T-cell (primary cell): ENCODE measurements at places on chromosomes 1 and 21.

DNA sequence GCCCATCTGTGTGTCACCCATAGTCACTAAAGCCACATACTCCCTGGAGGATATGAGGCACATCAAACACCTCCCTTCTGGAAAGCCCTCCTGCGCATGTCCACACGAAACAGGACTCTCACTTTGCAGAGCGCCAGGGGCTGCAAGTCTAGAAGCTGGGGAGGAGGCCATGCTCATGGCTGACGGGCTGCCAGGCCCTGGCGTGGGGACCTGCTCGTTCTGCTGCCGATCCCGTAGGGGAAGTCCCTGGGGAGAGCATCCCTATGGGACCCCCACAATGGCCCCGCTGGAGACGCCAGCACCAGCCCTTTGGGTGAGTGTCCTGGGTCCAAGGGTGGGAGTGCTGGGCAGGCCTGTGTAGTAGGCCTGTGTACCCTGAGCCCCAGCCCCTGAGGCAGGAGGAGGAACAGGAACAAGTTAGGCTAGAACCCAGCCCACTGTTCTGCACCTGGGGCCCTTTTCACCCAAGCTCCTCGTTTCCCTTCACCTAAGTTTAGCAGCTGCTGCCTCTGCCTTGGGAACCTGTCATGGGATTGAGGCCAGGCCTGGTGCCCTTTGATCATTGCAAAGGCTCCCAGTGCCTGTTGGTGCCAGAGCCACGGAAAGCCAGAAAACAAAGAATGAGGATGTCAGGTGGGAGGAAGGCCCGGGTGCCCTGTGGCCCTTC lies 9.9 kb downstream of the FAM3B start:
- H3K27ac ChIP-seq, result no peak overlapping the region
- no peak for DNase-seq
- no peaks in the 10 kb centered on the region for H3K27me3 ChIP-seq
- no peaks in the 10 kb centered on the region for H3K36me3 ChIP-seq

- no peak for DNase-seq
- peaks cover 3% of the 10 kb centered on the region for H3K27me3 ChIP-seq
- H3K36me3 ChIP-seq, result no peaks in the 10 kb centered on the region
- no peaks in the 10 kb centered on the region for H3K4me1 ChIP-seq
- H3K27ac ChIP-seq, result no peak overlapping the region
- no peak overlapping the region for H3K4me3 ChIP-seq
Measured at GRCh38 chr1:88168126-88168525, 515.9 kb upstream of the PKN2 start.

DNA sequence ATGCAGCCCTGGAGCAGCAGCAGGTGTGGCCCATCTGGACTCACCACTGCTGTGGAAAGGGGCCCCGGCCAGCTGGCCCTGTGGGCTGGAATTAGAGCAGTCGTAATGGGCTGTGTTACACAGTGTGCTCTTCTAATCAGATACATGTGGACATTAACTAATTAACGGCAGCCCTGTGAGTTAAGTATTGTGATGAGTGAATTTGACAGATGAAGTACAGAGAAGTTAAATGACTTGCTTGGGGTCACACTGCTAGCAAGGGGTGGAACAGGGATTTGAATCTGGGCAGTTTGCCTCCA lies 58.6 kb downstream of the MDM4 start:
- no peak for DNase-seq
- peaks cover 7% of the 10 kb centered on the region for H3K36me3 ChIP-seq
- H3K27ac ChIP-seq, result no peak overlapping the region
- no peak overlapping the region for H3K4me3 ChIP-seq

- no peak for DNase-seq
- no peaks in the 10 kb centered on the region for H3K36me3 ChIP-seq
- no peaks in the 10 kb centered on the region for H3K27me3 ChIP-seq
- no peak overlapping the region for H3K27ac ChIP-seq
- H3K4me1 ChIP-seq, result peaks cover 42% of the 10 kb centered on the region
- no peak overlapping the region for H3K4me3 ChIP-seq
Measured at GRCh38 chr1:2130871-2131289, 63.7 kb downstream of the FAAP20 start.

DNA sequence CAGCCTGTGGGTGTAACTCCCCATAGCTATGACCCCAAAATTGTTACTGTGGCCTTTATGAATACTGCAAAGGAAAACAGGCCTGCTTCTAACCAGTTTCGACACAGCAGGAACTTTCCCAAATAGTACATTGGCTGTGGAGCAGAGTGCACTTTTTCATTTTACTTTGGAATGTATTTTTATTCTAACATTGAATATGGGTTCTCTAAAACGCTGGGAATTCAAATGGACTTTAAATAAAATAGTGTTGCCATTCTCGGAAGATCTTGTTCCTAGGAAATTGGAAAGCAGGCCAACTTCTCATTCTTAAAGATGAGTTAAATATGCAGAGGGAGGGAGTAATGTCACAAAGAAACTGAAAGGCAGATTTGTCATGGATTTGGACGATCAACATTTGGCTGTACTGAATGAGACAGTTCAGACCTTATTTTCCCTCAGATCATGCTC lies 39.6 kb upstream of the ARHGAP29 start:
- H3K27ac ChIP-seq, result no peak overlapping the region
- no peaks in the 10 kb centered on the region for H3K4me1 ChIP-seq
- no peak overlapping the region for H3K4me3 ChIP-seq
- H3K27me3 ChIP-seq, result no peaks in the 10 kb centered on the region

DNA sequence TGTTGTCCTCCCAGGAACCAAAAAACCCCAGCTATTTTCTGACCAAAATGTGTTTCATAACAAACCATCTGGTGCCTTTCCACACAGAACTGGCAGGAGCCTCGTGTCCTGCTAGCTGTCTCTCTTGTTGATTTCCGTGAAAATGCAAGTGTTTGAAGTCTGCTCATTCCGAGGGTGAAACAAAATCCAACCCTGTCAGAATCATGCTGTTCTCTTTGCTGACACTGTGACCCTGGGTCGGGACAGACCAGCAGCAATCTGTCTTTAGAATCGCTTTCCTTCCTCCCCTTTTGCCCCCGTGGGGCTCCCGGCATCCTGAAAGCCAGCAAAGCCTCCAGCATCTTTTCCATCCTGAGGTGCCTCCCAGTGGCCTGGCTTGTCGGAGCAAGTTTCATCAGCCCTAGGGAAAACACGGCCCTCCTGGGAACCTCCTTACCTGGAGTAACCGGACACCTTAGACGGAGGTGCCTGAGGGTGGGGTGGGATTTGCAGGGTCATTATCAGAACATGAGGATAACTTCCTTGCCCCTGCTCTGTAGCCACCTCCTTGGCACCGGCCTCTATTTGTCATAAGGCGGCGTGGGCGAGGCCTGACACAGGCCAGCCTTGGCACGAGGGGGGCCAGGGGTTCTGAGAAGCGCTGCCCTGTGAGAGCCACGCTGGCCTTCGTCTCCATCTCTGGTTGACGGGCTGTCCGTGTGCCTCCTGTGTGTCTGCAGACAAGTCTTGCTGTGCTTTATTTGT lies 24.9 kb downstream of the LDLRAP1 start:
- H3K27ac ChIP-seq, result no peak overlapping the region
- peaks cover 8% of the 10 kb centered on the region for H3K36me3 ChIP-seq
- peaks cover 25% of the 10 kb centered on the region for H3K4me1 ChIP-seq
- DNase-seq, result no peak

DNA sequence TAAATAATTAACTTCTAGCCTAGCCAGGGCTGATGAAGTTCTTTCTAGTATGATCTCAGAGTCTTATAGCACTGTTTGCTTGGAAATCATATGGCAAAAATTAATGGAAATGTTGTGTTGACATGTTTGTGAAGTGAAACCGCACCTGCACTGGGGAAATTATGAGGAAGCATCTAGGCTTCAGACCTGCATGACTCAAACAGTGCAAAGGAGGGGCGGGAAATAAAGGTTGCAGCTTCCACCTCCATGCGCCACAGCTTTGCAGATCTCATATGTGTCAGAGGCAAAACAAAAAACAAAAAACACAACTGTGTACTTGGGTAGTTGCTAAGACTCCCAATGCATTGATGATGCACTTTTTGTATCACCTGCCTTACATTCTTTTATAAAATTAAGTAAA lies 1080.6 kb downstream of the PLA2G4A start:
- no peaks in the 10 kb centered on the region for H3K27me3 ChIP-seq
- DNase-seq, result no peak
- H3K27ac ChIP-seq, result no peak overlapping the region
- H3K4me1 ChIP-seq, result no peaks in the 10 kb centered on the region

DNA sequence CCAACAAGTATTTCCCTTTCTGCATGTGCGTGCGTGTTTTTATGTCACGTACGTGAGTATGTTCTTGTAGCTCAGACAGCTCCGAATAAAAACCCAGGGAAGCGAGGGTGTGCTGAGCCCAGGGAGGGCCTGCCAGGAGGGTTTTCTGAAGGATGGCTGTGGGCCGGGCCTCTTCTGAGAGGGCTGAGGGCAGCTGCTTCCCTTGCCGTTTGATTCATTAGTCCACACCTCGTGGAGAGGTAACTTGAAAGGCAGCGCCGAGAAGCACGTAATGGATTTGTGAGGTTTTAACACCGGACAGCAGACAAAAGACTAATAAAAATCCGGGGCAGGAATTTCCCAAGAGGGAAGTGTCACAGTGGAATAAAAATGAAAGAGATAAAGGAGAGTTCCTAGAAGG lies 29.5 kb downstream of the CD247 start:
- peaks cover 3% of the 10 kb centered on the region for H3K36me3 ChIP-seq
- no peak overlapping the region for H3K4me3 ChIP-seq
- no peaks in the 10 kb centered on the region for H3K27me3 ChIP-seq
- peak overlapping the region; percentile 81 for H3K27ac ChIP-seq
- DNase-seq, result no peak
- peaks cover 65% of the 10 kb centered on the region for H3K4me1 ChIP-seq

- H3K4me3 ChIP-seq, result no peak overlapping the region
- no peak overlapping the region for H3K27ac ChIP-seq
- H3K36me3 ChIP-seq, result no peaks in the 10 kb centered on the region
Measured at GRCh38 chr1:7375781-7376660, 395.1 kb upstream of the VAMP3 start.

DNA sequence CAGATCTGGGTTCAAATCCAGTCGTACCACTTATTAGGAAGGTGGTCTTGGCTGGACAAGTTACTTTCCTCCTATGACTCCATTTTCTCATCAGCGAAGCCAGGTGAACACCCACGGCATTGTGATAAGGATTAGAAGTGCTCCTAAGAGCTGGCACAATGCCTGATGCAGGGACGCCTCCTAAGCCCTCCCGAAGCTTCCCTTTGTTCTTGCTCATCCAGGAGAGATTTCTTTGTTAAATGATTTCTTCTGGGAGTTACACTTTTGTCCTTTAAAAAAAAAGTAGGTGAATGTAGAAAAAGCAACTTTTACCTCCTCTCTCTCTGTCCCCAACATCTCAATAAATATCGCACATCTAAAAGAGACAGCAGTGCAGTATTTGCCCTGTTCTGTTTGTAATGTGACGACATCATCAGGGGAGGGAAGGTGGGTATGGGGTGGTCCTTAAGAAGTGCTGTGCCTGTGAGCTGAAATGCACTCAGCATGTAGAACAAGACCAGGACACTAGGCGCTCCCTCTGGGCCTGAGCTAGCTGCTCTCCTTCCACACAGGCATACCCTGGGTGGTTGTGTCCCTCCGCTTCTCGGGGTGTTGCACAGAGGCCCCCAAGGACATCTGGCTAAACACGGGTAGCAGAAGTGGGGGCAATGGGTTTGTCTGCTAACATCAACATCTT lies 43.9 kb downstream of the SUSD4 start:
- H3K4me1 ChIP-seq, result peaks cover 19% of the 10 kb centered on the region
- no peaks in the 10 kb centered on the region for H3K36me3 ChIP-seq
- H3K27me3 ChIP-seq, result no peaks in the 10 kb centered on the region
- no peak for DNase-seq
- H3K4me3 ChIP-seq, result no peak overlapping the region
- H3K27ac ChIP-seq, result no peak overlapping the region

GRCh38 chr1:202701200-202701599 lies 9.1 kb downstream of the SYT2 start:
- peaks cover 8% of the 10 kb centered on the region for H3K27me3 ChIP-seq
- H3K4me3 ChIP-seq, result no peak overlapping the region
- no peak overlapping the region for H3K27ac ChIP-seq
- peaks cover 5% of the 10 kb centered on the region for H3K4me1 ChIP-seq
